ENCODE measurements at places on chromosomes 5 and 9. TPM values are rescaled to one million over a fixed set of nuclear protein-coding genes. Genes with fewer than 3 reads are reported as not detected.
A peak's percentile ranks its signal among the peaks of the same experiment; 100 is the strongest.

The LRRC19 gene
- not detected for total RNA-seq

The DMRTA1 gene
- 0.46 TPM for total RNA-seq

The KLF9 gene
- total RNA-seq = 68.8 TPM

The IER5L gene
- 4.4 TPM for total RNA-seq

The PCDHA4 gene
- 0.60 TPM for total RNA-seq

DNA sequence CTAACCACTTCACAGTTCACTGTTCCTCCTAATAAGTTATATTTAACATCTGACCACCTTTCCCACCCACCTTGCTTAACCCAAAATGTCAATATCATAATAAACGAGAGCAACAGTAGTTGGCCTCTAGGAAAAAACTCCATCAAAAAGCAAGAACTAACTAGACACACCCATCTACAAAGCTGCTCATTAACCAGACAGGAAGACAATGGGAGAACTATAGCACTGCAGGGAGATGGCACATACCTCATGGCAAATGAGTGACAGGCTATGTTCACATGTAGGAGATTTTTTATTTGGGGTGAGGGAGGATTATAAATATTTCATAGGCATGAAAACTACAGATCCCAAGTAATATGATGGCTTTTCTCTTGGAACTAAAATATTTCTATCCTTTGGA lies 23.6 kb upstream of the CDK5RAP2 start:
- no peak overlapping the region for H3K27ac ChIP-seq
- no peak overlapping the region for H3K4me3 ChIP-seq
- no peaks in the 10 kb centered on the region for H3K4me1 ChIP-seq
- H3K27me3 ChIP-seq = no peaks in the 10 kb centered on the region

DNA sequence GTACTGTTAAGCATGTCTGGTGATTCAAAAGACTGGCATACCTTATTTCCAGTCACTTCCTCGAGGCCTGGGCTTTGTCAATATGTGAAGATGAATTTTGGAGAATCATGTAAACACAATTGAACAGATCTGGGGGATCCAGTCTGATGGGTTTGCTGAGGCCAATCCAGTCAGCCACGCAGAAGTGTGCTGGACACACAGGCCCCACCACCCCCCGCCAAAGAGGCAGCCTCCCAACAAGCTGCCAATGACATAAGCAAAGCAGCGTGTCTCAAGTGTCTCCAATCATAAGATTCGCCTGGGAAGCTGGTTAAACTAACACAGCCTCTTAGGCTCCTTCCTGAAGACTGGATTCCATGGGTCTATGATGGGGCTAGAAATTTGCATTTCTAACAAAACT lies 192.9 kb upstream of the KLF9 start:
- no peaks in the 10 kb centered on the region for H3K36me3 ChIP-seq
- H3K27ac ChIP-seq = no peak overlapping the region
- no peak overlapping the region for H3K4me3 ChIP-seq
- no peak for DNase-seq

DNA sequence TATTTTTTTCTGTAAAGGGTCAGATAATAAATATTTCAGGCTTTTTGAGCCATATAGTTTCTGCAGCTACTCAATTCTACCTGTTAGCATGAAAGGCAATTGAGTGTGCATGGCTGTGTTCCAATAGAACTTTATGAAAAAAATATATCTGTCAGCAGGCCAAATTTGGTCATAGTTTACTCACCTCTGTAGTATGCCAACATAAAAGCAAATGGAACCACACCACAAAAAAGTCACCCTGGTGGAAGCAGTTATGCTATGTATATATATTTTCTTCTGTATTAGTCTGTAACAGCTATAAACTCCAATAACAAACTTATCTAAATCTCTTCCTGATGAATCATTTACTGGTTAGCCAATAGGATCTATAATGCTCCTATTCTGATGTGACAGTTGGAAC lies 3.4 kb downstream of the SLC38A9 start:
- H3K27ac ChIP-seq = no peak overlapping the region
- no peak for DNase-seq
- no peak overlapping the region for H3K4me3 ChIP-seq
- H3K36me3 ChIP-seq = peaks cover 14% of the 10 kb centered on the region
- H3K27me3 ChIP-seq = no peaks in the 10 kb centered on the region
- peaks cover 4% of the 10 kb centered on the region for H3K4me1 ChIP-seq

GRCh38 chr5:112863549-112863948 lies 2.5 kb downstream of the SRP19 start:
- H3K36me3 ChIP-seq = peaks cover 34% of the 10 kb centered on the region
- no peak overlapping the region for H3K4me3 ChIP-seq
- no peaks in the 10 kb centered on the region for H3K27me3 ChIP-seq
- no peak overlapping the region for H3K27ac ChIP-seq

DNA sequence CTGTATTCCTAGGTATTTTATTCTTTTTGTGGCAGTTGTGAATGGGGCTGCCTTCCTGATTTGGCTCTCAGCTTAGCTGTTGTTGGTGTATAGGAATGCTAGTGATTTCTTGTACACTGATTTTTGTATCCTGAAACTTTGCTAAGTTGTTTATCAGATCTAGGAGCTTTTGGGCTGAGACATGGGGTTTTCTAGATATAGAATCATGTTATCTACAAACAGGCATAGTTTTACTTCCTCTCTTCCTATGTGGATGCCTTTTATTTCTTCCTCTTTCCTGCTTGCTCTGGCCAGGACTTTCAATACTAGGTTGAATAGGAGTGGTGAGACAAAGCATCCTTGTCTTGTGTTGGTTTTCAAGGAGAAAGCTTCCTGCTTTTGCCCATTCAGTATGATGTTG lies 129.9 kb downstream of the DMXL1 start:
- DNase-seq = no peak
- no peak overlapping the region for H3K4me3 ChIP-seq
- peaks cover 9% of the 10 kb centered on the region for H3K4me1 ChIP-seq
- no peaks in the 10 kb centered on the region for H3K27me3 ChIP-seq

DNA sequence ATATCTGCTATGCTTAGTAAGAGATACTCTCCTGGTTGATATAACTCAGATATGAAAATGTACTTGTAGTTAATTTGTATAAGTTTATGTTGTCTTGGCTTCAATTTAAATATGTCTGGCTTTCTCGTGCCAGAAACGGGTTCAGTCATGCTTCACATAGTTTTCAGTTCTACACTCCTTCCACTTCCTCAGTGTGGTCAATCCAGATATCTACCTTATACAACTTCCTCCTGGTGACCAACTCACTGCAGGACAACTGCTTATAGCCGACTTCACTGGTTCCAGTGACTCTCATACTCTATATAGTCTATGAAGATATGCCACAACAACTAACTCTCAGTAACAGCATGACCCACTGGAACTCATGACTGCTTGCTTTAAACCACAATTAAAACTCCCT lies 690.4 kb downstream of the SLCO4C1 start:
- no peaks in the 10 kb centered on the region for H3K27me3 ChIP-seq
- H3K4me3 ChIP-seq = no peak overlapping the region
- no peak for DNase-seq
- no peak overlapping the region for H3K27ac ChIP-seq
- no peaks in the 10 kb centered on the region for H3K36me3 ChIP-seq

DNA sequence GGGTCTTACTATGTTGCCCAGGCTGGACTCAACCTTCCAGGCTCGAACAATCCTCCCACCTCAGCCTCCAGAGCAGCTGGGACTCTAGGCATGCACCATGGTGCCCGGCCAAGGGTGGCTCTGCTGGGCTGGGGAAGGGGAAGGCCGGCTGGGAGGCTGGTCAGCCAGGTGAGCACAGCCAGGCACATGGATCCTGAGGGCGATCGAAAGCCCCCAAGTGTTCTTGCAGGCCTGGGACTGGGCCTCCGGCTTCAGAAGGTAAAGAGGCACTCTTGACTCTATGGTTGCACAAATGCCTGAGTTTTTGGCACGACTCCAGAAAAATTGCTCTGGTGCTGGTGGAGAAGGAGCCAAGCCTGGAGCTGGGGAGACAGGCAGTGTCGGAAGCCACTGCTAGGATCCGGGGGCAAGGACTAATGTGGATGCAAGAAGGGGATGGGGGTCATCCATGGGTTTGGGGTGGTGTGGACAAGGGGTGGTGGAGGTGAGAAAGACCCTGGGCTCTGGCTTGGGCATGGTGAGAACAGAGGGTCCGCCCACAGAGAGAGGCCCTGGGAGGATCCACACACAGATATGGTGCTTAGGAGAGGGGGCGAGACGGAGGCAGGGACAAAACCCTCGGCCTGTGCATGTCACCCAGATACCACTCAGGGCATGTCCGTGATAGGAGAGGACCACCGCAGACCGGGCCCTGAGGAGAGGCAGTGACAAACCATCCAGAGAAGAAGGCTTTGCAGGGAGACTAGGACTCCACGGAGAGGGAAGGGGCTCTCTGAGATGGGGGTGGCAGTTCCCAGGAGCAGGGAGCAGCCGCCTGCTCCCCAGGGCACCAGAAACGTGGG lies 51.1 kb upstream of the COL5A1 start:
- DNase-seq = no peak
- no peak overlapping the region for H3K4me3 ChIP-seq
- H3K4me1 ChIP-seq = no peaks in the 10 kb centered on the region

GRCh38 chr5:176161431-176161830 lies 76.8 kb upstream of the SIMC1 start:
- no peak overlapping the region for H3K4me3 ChIP-seq
- no peaks in the 10 kb centered on the region for H3K36me3 ChIP-seq
- H3K4me1 ChIP-seq = no peaks in the 10 kb centered on the region
- H3K27ac ChIP-seq = no peak overlapping the region

DNA sequence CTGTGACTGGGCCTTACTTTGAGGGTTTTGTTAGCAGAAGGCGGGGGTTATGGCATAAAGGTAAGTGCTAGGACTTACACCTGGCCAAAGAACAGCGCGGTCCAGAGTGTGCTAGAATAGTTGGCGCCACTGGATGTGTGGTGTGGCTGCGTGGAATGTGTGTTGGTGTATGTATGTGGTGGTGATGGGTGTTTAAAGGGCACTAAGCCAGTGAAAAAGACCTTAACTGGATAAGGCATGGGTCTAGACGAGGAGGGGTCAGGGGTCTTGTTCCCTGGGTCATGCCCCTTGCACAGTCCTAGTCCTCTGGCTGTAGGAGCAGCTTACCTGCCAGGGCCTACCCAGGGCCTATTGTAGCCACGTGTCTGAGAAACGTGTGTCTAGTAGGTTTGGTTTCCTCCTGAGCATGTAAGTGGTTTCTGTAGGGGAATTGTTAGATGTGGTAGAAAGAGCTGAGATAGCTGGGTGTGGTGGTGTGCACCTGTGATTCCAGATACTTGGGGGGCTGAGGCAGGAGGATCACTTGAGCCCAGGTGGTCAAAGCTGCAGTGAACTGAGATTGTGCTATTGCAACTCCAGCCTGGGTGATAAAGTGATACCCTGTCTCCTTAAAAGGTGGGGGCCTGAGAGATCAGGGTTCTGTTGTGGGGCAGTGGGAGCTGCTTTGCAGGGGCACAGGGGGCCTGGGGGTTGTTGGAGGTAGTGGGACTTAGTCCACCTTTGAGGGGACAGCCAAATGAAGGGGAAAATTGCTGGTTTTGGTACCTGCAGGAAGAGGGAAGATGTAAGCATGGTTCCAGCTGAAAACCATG lies 55.2 kb downstream of the HSPA4 start:
- H3K4me3 ChIP-seq = no peak overlapping the region
- no peak for DNase-seq
- peaks cover 33% of the 10 kb centered on the region for H3K36me3 ChIP-seq
- H3K4me1 ChIP-seq = peaks cover 23% of the 10 kb centered on the region
- H3K27ac ChIP-seq = peak overlapping the region; percentile 76

DNA sequence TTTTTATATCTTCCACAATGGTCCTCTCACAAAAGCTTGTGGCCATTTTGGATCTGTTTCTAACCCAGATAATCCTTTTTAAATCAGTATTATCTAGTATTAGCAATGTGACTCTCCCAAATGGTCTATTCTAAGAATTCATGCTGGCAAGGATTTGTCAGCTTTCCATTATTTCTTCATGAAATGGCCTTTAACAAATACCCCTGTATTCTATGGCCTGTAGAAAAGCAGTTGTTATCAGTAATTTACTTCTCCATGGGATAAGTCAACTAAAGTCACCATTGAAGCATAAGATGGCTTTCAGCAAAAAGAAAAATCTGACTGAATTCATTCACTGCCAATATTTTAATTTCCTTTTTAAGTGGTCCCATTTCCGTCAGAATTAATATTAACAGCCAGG lies 346.4 kb upstream of the FAM174A start:
- no peak for DNase-seq
- H3K4me1 ChIP-seq = no peaks in the 10 kb centered on the region
- H3K27me3 ChIP-seq = no peaks in the 10 kb centered on the region
- H3K27ac ChIP-seq = no peak overlapping the region
- H3K4me3 ChIP-seq = no peak overlapping the region

DNA sequence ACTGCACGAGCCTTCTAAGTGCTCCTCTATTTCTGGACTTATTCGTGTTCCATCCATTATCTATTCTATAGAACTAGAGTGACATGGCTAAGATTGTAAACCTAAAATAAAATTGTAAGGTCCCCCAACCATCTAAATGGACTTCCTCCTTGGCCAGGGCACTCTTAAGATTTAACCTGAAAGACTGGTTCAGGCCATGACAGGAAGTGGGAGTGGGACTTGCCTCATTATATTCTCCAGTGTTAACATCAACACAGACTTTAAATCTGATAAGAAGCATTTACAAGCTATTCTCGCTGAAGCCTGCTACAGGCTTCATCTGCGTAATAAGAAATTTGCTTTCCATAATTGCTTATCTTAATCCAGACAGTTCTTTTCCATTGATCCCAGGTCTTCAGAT lies 117.0 kb downstream of the SSBP2 start:
- no peak overlapping the region for H3K27ac ChIP-seq
- H3K36me3 ChIP-seq = peaks cover 10% of the 10 kb centered on the region
- H3K27me3 ChIP-seq = no peaks in the 10 kb centered on the region
- no peaks in the 10 kb centered on the region for H3K4me1 ChIP-seq

- peak overlapping the region; percentile 81 for H3K27ac ChIP-seq
- no peaks in the 10 kb centered on the region for H3K4me1 ChIP-seq
- H3K27me3 ChIP-seq = no peaks in the 10 kb centered on the region
- H3K4me3 ChIP-seq = no peak overlapping the region
Measured at GRCh38 chr9:86368871-86369521, 14.8 kb upstream of the TUT7 start.

DNA sequence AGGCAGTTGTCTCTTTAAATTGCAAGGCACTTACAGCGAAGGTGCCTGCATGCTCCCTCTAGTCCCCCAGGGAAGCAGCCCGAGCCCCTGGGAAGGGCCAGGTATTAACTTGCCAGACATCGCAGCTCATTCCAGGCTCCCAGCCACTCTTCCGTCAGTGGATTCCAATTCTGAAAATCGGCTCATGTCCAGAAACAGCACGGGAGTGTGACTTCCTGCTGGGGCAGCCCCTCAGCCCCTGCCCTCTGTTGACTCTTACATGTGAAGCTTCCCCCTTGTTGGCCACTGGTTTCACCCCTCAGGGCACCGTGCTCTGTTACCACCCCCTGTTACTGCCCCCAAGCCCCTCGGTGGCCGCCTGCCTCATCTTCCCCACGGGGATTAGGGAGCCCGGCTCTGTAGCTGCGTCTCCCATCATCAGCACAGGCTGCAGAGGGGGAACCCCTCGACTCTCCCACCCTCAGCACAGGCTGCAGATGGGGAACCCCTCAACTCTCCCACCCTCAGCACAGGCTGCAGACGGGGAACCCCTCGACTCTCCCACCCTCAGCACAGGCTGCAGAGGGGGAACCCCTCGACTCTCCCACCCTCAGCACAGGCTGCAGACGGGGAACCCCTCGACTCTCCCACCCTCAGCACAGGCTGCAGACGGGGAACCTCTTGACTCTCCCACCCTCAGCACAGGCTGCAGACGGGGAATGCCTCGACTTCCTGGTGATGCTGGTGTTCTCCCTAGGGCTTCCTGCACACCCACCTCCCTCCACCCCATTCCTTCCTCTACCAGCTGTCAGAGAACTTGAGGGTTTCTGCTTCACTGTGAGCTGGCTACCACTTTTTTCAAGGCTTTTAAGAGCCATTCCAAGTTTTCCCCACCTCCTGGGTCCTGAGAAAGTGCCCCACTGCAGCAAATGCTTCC lies 11.1 kb upstream of the CACNA1B start:
- H3K4me1 ChIP-seq = no peaks in the 10 kb centered on the region
- H3K27me3 ChIP-seq = no peaks in the 10 kb centered on the region
- no peak overlapping the region for H3K4me3 ChIP-seq
- no peaks in the 10 kb centered on the region for H3K36me3 ChIP-seq
- no peak overlapping the region for H3K27ac ChIP-seq
- DNase-seq = no peak
